ENCODE measurements at places on chromosomes 4 and X.

DNA sequence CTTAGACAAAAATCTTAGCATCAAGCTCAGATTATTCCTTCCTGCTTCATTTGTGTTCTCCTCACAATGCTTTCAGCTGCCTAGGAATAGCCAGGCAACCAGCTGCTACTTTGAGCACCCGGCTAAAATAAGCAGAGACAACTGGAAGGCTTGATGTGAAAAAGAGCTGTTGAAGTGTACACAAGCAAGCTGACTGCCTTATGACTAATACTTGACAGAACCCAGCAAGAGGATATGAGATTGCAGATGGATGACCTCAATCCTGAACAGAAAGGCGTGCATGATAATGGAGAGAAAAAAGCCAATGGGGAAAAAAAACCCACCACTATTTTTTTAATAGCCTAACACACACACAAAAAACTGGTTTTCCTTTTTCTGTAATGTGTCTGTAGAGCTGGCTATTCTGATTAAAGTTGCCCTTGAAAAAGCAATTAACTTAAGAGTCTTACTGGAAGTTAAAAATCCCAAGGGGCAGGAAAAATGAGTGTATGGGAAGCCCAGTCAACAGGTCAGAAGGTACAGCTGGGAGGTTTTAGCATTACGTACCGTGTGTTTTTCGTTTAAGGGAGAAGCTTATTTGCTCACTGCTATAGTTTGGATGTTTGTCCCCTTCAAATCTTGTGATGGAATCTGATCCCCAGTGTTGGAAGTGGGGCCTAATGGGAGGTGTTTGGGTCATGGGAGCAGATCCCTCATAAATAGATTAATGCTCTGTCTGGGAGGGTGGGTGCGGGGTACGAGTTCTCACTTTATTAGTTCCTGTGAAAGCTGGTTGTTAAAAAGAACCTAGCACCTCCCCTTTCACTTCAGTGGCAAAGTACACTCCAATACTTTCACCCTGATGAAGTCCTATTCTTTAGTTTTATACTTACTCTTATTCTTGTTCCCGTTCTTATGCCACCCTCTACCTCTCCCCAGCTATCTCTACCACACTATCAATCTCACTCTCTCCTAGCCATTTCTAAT is 37.1 kb upstream of the HERC6 start:
- DNase-seq: no peak

- DNase-seq: no peak
Measured at GRCh38 chr4:29319663-29320340, 1400.4 kb upstream of the PCDH7 start.

DNA sequence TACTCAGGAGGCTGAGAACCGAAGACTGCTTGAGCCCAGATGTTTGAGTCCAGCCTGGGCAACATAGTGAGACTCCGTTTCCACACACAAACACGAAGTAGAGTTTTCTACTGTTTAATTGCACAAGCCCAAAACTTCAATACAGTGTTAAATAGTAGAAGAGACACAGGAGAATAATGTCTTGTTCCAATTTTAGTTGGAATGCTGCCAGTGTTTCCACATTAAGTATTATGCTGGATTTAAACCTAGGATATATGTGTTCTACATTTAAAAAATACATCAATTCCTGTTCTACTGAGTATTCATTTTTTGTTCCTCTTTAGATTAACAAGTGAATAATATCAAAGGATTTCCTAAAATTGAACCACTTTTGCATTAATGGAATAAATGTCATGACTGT is 91.3 kb downstream of the LCORL start:
- DNase-seq: no peak

DNA sequence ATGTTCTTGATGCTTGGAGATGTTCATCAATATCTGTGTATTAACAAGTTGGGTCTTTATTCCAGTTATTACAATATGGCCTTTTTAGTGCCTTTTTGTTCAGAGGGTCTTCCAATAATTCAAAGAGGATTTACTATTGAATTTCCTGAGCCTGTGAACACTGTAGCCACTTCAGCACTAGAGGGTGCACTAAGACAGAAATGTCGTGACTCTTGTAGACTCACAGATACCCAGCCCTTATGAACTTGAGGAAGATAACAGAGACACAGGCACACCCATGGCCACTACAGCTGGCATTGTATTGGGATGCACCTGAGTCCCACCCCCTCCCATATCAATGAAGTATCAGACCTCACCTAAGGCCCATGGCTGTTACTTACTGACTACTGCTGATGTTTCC is 54.4 kb upstream of the ACTRT1 start:
- no peak for DNase-seq

DNA sequence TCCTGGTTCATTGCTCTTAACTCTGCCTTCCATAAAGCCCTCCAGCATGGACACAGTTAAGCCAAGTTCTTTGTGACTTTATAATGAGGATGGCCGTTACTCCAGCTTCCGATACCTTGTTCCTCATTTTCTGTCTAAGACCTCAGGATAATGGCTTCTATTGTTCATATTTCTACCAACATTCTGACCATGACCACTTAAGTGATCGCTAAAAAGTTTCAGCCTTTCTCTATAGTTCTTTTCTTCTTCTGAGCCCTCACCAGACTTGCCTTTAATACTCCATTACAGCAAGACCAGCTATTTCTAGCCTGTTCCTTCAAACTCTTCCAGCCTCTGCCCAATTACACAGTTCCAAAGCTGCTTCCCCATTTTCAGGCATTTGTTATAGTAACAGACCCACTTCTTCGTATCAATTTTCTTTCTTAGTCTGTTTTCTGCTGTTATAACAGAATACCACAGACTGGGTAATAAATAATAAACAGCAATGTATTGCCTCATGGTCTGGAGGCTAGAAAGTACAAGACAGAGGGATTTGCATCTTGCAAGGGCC is 12.3 kb downstream of the RNF175 start:
- no peak for DNase-seq

DNA sequence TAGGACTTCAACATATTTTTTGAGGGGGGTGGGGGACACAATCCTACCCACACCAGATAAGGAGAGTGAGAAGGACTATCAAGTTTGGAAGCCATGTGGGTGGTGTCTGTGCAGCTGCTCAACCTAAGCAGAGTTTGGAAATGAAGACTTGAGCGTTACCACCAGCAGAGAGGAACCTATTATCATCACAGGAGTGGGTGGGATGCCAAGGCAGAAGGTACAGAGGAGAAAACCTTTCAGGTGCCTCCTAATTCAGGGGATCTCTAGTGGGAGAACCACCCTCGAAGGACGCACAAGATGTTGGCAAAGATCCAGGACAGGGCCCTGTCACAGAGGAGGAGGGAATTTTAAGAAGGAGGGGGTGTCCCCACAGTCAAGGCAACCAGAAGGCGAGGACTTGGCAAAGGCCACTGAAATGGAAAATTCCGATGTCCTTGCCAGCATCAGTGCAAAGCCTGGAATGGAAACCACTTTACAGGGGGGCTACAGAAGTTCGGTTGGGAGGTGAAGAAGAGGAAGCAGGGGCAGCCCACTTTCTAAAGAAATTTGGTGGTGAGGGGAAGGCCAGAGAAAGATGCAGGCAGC is 8.4 kb upstream of the GPM6B start:
- DNase-seq: no peak

- no peak for DNase-seq
Measured at GRCh38 chr4:142331646-142332045, 514.5 kb downstream of the INPP4B start.

DNA sequence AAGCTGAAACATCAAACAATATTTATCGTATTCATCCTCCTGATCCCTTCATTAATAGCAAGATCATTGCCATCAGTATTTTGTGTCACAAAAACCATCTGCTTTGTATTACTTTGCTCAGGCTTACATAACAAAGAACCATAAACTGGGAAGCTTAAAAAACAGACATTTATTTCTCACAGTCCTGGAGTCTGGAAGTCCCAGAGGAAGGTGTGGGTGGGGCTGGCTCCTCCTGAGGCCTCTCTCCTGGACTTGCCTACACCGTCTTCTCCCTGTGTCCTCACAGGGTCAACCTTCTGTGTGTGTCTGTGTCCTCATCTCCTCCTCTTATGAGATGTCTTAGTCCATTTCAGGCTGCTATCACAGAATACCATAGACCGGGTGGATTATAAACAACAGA is 61.3 kb upstream of the MXRA5 start:
- no peak for DNase-seq

DNA sequence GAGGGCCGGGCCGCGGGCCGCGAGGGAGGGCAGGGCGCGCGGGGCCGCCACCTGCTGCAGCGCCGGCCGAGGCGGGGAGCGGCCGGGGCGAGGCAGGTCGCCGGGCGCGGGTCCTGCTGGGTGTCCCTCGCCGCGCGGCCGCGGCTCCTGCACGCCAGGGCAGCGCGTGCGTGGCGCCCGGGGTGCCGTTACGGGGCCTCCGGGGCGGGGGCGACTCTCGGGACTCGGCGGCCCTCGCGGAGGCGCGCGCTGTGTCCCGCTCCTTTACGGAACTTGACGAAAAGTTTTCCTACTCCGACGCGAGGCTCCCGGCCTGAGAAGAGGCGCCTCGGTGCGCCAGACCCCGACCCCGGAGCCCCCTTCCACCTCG is 329 bp downstream of the TBC1D14 start:
- no peak for DNase-seq

DNA sequence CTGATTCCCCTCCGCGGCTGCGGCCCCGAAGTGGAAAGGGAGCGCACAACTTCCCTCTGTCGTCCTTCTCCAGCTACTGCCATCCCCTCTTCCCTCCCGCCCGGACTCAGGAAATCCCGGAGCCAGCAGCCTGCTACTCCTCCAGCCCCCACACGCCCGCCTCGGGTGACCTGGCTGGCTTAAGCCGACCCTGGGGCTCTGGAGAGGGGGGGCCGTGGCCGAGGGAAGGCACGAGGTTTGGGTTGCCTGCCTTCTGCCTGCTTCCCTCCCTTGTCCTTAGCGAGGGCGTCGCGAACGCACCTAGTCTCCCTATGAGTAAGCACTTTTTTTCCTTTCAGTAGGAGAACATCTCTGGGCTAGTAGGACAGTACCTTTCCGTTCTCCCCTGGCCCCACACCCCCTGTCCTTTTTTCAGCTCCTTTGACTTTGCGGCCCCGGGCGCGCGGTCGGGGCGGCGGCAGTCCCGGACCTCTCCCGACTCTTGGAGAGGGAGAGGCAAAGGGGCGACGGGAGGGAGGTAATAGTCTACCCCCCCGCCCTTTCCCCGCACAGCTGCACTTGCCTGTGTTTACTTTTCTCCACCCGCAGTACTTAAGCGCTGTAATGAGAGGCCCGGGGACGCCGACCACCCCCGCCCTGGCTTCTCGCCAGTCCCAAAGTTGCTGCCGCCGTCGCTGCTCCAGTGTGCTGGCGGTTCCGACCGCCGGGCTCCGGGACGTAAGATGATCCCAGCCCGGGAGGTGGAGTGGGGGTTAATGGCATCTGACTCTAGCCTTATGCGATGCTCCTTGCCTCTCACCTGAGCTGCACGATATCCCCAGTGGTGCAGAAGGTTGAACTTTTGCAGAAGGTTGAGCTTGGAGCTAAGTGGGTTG is 868 bp downstream of the PLS3 start:
- DNase-seq: no peak

DNA sequence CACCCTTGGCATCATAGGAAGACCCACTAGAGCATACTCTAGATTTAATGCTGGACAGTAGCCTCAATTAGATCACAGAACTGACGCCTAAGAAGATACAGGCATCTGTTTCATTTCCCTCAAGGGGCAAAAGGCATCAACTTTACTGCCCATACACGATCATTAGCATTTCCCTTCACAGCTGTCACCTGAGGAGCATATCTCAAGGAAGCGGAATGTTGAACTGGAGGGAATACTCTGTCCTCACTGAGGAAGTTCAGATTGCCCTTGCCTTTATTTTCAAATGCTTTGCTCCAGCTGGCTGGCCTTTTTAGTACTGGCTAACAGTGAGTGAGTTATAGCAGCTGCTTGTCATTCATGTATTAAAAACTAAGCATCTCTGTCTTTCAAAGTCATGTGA is 508.4 kb upstream of the GALNT7 start:
- DNase-seq: no peak

DNA sequence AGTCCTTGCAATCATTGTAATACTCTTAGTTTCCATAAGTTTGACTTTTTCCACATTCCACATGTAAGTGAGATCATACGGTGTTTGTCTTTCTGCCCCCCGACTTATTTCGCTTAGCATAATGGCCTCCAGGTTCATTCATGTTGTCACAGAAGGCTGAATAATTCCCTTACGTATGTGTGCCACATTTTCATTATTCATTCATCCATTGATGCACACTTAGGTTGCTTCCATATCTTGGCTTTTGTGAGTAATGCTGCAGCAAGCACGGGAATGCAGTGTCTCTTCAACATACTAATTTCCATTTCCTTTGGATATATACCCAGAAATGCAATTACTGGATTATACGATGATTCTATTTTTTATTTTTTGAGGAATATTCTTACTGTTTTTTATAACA is 22.0 kb upstream of the VEGFC start:
- no peak for DNase-seq

- no peak for DNase-seq
Measured at GRCh38 chr4:123568936-123569335, 172.3 kb downstream of the SPRY1 start.

DNA sequence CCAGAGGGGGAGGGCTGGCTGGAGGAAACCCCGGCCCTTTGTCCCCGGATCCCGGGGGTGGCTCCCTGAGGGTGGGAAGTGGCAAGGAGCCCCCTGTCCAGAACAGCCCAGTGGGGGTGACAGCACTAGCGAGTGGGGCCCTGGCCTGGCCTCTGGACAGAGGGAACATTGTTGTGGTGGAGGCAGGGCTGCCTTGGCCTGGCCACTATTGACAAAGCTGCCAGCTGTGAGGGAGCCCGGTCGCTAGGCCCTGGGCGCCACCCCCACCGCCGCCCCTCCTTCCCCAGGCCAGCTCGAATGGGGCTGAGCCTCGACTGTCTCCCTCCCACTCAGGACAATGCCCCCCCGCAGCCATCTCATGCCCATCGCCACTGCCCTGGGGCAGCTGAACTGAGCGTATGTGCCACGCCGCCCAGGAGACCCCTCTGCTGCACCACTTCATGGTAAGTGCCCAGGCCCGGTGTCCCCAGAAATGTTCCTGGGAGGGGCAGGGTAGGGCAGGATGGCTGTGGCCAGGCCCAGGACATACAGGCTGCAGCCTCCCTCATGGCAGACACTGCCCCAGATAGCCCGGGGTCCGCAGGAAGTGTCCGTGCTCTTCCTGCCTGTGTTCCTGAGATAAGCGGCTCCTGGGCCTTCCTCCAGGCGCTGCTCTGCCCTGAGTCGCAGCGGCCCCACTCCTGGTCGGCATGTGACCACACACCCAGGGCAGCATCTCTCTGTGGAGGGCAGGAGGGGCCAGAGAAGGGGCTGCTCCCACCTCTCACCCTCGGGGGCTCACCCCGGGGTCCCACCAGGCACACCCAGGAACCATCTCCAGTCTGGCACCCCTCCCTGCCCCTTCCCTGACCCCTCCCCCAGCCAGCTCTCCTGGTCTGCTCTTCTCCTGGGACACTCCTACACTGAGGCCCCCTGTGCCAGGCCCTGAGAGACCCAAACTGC is 1.4 kb downstream of the PLXNB3 start:
- DNase-seq: no peak

- no peak for DNase-seq
Measured at GRCh38 chr4:117491516-117491915, 406.1 kb upstream of the TRAM1L1 start.

GRCh38 chr4:179328627-179329026 is 1886.4 kb upstream of the AGA start:
- no peak for DNase-seq

Measured in epithelial cell of prostate (primary cell).